GM23248 (cell line): ENCODE measurements at places on chromosomes 2 and 18. TPM values are rescaled to one million over a fixed set of nuclear protein-coding genes. Genes with fewer than 3 reads are reported as not detected.

GRCh38 chr2:239322416-239323086 lies 78.3 kb downstream of the HDAC4 start:
- DNase-seq: peak; percentile 75

RAD51AP2 gene
- not detected in 2 replicates for polyA plus RNA-seq

GRCh38 chr2:75574106-75574505 lies 13.4 kb upstream of the EVA1A start:
- DNase-seq: no peak

- DNase-seq: no peak
Measured at GRCh38 chr2:202818321-202818720, 53.2 kb downstream of the ICA1L start.

- no peak for DNase-seq
Measured at GRCh38 chr2:215627771-215628170, 191.9 kb upstream of the FN1 start.

CYTIP gene
- polyA plus RNA-seq: not detected in 2 replicates

CHRND gene
- polyA plus RNA-seq: not detected in 2 replicates

GRCh38 chr2:110126086-110126773 lies 10.6 kb upstream of the MALL start:
- peak; percentile 76 for DNase-seq

MATN3 gene
- polyA plus RNA-seq: 1.7 and 2.0 TPM in 2 replicates

POLR1A gene
- polyA plus RNA-seq: 7.3 and 8.9 TPM in 2 replicates

TUBA4B gene
- polyA plus RNA-seq: not detected in 2 replicates

- DNase-seq: peak; percentile 85
Measured at GRCh38 chr2:226583715-226584114, 215.9 kb downstream of the IRS1 start.

ABCG8 gene
- polyA plus RNA-seq: 0.04 TPM in 1 of 2 replicates, not detected in the other

DNA sequence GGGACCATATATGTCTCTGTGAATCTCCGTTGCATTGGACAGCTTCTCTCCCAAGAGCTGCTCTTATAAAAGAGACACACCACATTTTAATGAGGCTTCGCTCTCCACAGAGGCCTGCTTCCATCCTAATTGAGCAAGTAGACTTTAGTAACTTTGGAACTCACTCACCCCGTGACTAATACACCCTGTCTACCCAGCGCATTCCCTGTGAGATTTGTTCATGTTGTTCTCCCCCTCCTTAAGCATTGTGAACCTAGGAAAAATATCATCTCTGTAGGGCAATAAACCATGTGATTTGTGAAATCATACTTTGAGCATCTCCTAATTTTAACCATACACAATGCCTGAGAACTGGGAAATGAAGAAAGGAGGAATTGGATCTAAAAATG lies 56.9 kb downstream of the MCFD2 start:
- peak; percentile 96 for DNase-seq

- no peak for DNase-seq
Measured at GRCh38 chr2:161061786-161062185, 98.4 kb upstream of the TANK start.

DNA sequence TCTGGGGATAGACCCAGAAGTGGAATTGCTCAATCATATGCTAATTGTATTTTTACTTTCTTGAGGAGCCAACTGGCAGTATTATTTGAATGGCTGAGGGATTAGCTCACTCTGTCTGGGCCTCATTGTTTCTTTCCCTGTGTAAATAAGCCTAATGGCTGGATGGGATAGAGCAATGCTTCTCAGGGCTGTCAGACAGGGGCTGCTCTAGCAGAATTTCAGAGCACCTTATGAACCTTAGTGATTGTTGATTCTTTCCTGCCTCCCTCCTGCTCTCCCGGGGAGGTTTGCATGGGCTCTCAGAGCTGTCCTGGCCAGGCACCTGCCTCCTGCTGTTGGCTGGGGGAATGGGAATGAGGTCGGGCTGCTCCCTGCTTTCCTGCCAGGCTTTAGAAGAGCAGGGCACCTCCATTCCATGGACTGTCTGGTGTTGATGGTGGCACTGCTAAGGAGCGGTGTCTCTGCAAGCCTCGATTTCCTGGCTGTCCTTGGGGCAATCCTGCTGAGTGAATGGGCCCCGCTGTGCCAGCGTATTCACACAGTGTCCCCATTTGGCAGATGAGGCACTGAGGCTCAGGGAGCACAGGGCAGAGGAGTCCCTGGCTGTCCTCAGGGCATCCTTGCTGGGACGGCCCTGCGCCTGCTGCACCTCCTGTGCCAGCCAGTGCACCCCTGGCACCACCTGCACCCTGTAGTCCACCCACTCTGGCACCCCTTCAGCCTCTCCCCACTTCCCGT lies 468.2 kb upstream of the HS6ST1 start:
- peak; percentile 27 for DNase-seq

RGPD3 gene
- 0.06 and 0.08 TPM in 2 replicates for polyA plus RNA-seq
